ENCODE measurements at places on chromosomes 13 and 19. TPM values are rescaled to one million over a fixed set of nuclear protein-coding genes. Genes with fewer than 3 reads are reported as not detected.

The TNNI3 gene
- total RNA-seq: 5.4 TPM

The LRRC4B gene
- not detected for total RNA-seq

DNA sequence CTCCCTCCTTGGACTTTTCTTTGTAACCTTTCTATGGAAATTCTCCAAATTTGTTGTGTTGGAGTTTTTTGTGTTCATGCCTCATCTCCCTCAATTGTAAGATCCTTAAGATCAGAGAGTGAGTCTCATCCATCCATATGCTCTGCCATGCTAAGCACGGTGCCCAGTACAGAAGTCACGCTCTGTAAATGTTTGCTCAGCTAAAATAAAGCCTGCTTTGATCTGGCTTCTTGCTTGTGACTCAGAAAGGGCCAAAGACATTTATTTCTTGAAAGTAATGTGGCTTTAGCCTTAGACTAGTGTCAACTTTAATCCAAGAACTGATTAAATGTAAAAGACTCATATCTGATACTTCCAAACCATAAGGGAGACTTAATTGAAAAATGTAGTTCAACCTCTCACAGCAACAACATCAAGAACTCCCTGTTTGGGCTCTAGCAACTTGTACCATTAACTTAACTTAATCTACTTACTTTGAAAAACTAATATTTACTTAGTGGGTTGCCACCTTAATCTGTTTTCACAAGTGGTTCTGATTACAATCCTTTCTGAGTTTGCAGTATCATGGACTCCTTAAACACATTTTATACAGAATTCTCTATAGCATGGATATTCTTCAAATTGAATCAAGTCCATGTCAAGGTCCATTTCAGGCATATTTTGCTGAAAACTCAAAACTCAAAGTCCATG, 100.2 kb downstream of the KL start:
- no peak for DNase-seq

DNA sequence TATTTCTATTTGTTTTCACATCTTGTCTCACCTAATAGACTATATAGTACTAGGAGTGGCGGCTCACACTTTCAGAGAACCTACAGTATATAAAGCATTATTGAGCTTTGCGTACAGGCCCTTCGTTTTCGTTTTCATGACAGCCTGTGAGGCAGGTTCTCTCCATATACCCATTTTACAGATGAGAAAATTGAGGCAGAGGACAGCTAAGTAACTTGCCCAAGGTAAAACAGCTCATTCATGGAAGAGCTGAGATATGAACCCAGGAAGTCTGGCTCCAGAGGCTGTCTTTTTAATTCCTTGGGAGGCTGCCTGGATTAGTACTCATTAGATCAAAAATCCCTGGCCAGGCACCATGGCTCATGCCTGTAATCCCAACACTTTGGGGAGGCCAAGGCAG, 28.9 kb downstream of the FAAP24 start:
- DNase-seq: no peak

GRCh38 chr13:27065582-27065981, 106.0 kb downstream of the USP12 start:
- no peak for DNase-seq

- DNase-seq: no peak
These were observed 6.2 kb upstream of the NUP58 start for GRCh38 chr13:25295228-25295627.

DNA sequence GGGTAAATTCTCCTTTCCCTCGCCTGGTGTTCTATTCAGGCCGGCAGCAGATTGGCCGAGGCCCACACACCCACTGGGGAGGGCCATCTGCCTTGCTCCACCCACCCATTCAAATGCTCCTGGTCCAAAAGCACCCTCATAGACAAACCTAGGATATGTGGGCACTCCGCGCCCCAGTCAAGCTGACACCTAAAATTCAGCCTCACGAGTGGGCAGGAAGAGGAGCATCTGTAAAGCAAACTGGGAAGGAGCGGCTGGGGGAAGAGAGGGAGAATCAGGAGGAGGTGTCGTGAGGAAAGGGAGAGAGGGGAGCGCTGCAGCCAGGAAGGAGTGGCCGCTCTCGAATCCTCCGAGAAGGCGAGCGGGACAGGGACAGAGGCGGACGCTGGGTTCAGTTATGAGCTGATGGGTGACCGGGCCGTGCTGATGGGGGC, 136.9 kb downstream of the USP12 start:
- no peak for DNase-seq

- DNase-seq: no peak
These were observed 738 bp downstream of the DMWD start for GRCh38 chr19:45791744-45792469.

- DNase-seq: no peak
These were observed 15.5 kb downstream of the STAP2 start for GRCh38 chr19:4322942-4323665.

DNA sequence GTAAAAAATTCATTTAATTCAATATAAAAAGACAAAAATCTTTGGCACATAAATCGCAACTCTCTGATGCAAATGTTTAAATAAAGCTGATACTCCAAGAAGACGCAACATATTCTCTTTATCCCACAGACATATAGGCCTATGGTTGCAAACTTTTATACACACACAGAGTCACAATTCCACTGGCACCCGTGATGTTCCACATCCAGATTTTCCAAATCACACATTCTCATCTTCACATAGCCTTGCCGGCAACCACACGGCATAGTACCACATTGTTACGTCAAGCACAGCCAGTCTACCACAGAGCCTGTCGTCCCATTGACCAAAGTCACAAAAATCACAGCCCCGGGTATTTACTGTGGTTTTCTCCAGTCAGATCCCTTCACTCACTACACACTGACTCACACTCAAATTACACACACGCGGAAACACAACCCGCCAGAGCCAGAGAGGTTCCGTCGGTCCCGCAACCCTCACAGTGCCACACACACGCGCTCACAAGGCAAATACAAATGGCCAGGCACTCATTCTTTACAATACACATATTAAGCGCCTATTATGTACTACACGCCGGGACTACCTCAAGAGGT, 546 bp upstream of the ZNF546 start:
- DNase-seq: peak; percentile 50

Data from foreskin keratinocyte (primary cell).